Stimulated activated CD8-positive, alpha-beta memory T cell treated with anti-CD3 and anti-CD28 coated beads, Interleukin-15, amount 100 ng/mL, for 24 hours (primary cell): ENCODE measurements at places on chromosomes 2 and 18.

GRCh38 chr2:204150721-204151120 lies 214.2 kb downstream of the ICOS start:
- no peak for DNase-seq

GRCh38 chr2:11421863-11422490 lies 44.0 kb downstream of the E2F6 start:
- no peak for DNase-seq

GRCh38 chr2:122856696-122857095 lies 1101.2 kb downstream of the TSN start:
- no peak for DNase-seq

DNA sequence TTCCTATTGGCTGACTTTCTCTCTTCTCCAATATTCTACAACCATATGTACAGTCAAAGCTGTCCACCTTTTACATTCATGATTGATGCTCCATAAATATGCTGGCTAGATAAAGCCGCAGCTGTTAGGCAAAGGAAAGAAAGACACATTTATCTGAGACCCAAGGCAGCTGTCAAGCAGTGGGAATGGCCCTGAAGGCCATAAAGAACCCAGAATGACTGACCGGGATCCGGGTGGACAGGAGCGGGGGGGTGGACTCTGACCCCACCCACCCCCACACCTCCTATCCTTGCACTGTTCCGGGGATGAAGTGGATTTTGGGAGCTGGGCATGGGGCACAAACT lies 116.4 kb downstream of the RTP5 start:
- no peak for DNase-seq

DNA sequence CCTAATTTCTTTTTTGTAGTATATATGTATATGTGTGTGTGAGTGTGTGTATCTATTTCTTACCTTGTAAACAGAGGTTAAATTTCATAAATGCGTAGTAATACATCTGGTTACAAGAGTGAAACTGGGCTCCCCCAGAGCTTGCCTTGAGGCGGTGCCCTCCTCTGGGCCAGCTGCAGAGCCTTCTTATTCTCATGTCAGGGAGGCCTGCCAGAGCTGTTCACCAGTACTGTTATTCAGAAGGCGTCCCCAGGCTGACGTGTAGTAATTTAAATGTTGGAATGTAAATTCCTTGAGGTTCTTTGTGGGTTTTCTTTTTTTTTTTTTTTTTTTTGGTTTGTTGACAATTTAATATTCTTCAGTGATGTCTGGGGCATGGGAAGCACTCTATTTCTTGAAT lies 11.2 kb downstream of the COPS8 start:
- no peak for DNase-seq

- no peak for DNase-seq
Observed at GRCh38 chr2:230870544-230871360, 6.0 kb downstream of the ITM2C start.

DNA sequence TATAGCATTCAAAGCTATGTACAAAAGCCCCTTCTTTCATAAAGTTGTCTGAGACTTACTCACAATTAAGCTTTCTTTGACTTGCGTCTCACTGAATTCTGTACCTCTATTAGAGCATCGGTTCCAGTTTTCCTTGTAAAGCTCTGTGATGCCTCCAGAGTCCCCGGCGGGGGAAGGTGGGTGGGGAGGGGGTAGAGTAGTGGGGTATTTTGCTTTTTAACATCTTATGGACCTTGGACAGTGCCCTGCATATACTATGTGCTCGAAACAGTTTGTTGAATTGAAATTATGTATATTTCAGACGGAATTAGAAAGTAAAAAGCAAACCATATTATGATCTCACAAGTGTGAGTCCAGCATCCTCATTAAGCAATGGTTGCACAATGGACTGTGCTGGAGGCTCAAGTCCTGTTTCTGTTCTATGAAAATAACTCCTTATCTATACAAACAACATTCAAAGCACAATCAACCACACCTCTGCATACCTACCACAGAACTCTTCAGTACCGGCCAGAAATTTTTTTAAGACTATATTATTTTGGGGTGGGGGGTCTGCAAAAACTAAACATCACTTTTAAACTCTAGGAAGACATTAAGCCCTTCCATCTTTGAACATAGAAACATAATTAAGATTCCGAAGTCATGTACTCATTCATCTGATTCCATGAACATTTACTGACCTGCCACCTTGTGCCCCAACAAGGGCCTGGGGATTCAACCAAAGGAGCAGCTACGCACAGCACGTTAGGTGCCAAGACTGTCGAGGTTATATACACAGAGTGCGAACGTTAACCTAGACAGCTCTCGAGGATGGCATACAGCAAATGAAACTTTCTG lies 908 bp downstream of the STAT1 start:
- no peak for DNase-seq
